ENCODE measurements at places on chromosomes 2 and 18. TPM values are rescaled to one million over a fixed set of nuclear protein-coding genes. Genes with fewer than 3 reads are reported as not detected.

Gene GPR45
- not detected for total RNA-seq

Gene TRPM8
- not detected for total RNA-seq

- DNase-seq: no peak
Observed at GRCh38 chr2:139963863-139964355, 1183.7 kb upstream of the NXPH2 start.

Gene C2orf42
- 18.5 TPM for total RNA-seq

Gene HOXD10
- 0.62 TPM for total RNA-seq

DNA sequence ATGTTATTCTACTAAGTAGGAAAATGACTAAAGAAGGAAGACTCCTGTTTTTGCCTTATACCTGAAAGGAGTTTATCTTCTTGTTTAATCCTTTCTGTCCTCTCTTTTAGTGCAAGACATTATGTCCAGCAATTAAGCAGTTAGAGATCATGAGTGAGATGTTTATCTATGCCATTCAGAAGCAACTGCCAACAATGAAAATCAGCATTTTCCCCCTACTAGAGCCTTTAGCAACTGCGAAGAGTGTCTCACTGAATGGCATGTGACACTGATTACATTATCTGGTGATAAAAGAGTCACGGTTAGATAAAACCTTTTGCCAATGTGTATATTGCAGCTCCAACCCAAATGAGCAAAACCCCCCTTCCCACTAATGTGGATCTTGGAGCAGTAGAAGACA is 357.7 kb upstream of the SYT4 start:
- no peak for DNase-seq

DNA sequence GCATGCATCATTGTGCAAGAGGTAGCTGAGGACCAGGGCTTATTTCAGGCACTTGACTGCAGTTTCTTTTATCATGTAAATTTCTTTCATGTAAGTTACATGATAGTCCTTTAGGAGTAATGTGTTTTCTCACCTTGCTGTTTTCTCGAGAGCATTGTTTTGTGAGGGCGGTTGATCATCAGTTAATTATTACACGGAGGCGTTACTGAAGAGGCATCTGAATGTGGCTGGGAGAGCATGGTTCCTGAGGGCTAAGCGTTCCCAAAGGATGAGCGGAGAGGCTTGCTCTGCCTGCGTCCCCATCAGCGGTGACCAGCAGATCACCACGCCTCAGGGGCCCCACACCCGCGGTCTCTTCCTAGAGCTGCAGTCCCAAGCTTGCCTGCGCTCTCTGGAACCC is 156.1 kb upstream of the NFATC1 start:
- no peak for DNase-seq

- peak; percentile 62 for DNase-seq
Observed at GRCh38 chr2:148614322-148615049, 30.1 kb upstream of the EPC2 start.

DNA sequence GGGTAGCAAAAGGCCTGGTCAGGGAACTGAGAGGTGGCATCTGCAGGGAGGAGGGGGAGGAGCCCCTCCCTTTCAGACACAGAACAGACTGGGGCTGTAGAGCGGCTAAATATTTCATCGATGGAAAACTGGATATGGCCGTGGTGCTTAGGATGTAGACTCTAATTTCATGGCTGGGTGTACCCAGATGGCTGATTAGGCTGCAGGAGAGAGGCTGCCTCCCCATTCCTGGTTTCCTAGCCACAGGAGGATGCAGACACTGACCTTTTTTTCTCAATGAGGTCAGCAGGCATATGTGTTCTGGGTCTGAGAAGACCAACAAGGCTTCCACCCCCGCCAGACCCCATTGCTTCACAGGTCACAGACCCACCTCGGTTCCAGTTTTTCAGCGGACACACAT is 79.3 kb upstream of the STPG4 start:
- DNase-seq: no peak

GRCh38 chr2:162308747-162309503 is 9.6 kb downstream of the IFIH1 start:
- DNase-seq: no peak
